ENCODE measurements at places on chromosomes 4 and X.
A peak's percentile ranks its signal among the peaks of the same experiment; 100 is the strongest.

DNA sequence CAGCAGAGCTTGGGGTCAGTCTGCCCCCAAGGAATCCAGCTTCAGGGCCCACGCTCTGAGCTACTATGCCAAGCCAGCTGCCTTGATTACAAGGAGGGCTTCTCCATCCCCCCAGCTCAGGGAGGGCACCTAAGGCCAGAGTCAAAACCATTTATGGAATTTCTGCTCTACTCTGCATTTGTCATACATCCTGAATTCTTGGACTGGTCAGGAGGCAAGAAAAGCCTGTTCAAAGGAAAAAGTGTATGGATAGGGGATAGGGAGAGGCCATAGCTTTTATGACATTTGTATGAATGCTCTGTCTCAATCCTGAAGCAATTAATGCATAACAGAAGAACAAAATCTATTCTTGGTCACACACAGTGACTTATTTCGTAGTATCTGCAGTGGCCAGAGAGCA is 32.2 kb downstream of the EDNRA start:
- DNase-seq: no peak

- DNase-seq: no peak
These were observed 31.1 kb upstream of the SH3D19 start for GRCh38 chr4:151356510-151356909.

DNA sequence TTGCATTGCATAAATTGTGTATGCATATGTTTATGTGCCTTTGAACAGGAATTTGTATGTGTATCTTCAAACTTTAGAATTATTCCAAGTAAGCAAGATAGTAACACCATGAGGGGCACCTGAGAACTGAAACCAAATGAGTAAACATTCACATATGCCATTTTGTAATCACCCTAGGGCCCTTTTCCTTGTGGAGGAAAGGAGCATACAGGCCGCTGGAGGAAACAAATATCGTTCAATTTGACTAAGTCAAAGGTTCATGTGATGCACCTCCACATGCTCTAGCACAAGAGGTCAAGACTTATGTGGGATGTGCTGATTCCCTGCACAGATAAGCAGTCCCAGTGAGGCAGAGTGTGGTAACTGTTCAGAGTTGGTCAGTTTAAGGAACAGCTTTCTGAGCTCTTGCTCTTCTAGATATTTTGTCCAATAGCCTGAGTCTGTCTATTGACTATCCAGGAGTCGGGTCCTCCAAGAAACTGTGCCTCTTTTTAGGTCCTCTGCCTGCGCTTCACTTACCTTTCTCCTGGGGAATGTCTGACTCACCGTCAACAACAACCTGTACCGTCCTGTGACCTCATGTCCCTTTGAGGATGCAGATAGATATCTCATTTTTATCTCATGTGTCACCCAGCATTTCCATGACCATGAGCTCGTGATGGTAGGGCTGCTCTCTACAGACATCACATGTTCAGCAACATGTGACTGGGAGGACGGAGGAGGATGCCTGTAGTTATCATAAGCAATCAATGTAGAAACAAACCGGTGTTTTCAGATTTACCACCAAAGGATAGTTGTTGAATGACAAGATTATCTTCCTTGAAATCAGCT is 196.9 kb downstream of the NWD2 start:
- no peak for DNase-seq

DNA sequence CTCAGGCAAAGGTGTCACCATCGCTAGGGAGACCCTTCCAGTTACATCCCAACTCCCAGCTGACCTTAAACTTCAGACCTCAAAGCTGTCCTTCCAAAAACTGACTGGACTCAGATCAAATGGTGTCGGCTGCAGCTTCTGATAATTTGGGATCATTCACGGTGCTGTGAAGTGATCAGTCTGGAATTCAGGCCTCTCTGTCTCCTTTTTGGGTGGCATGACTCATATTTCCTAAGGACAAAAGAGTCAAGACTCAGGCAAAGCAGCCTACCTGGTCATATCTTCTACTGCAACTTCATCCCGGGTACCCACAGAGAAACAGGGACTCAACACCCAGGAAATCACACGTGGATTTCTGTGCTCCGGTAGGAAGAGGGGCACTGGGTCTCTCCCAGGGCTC is 87.6 kb downstream of the SORCS2 start:
- DNase-seq: no peak

DNA sequence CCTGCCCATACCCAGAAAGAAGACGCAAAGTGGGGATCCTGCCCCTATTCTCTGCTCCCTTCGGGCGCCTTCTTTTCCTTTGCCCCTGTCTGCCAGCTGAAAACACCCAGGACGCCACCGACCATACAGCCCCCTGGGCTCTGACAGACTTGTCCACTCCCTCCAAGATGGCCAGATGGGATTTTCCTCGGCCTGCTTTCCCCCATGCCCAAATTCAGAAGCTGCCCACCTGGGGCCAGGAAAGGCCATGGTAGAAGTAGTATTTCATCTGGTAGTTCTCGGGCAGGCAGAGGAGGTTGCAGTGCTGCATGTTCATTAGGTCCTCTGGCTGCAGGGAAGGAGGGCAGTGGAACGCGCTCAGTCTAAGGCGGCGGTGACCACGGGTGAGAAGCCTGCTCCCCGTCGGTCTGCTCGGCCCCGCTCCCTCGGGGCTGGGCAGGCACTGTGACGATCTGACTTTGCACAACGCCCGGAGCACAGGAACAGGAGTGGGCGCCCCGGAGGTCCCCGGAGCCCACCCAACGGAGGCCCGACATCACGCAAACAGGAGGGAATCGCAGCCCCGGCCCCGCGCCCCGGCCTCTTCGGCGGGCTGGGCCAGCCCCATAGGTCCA is 582 bp downstream of the NAA10 start:
- DNase-seq: no peak

DNA sequence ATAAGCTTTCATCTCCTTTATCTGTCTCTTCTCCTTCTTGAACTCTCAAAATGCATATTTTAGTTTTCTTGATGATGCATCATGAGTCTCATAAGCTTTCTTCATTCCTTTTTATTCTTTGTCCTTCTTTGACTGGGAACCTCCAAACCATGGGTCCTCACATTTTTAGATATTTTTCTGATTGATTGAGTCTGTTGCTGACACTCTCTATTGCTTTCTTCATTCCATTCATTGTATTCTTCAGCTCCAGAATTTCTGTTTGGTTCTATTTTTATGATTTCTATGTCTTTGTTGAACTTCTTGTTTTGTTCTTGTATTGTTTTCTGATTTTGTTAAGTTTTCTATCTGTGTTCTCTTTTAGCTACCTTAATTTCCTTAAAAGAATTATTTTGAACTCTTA is 74.9 kb downstream of the ADAMTS3 start:
- no peak for DNase-seq

- DNase-seq: no peak
These were observed 8.3 kb downstream of the SPON2 start for GRCh38 chr4:1164040-1164439.

- no peak for DNase-seq
These were observed at the start of gene SRPX2 for GRCh38 chrX:100643956-100644860. Gene SRPX2, plus strand, starts transcription at chrX:100644199. Its CDS starts 2,124 bp downstream, at chrX:100646323.

GRCh38 chr4:138452826-138453225 is 210.7 kb upstream of the SLC7A11 start:
- no peak for DNase-seq

GRCh38 chrX:48648336-48648751 is 35.3 kb upstream of the WAS start:
- peak; percentile 6 for DNase-seq

- no peak for DNase-seq
These were observed 51.6 kb upstream of the PTPN13 start for GRCh38 chr4:86542319-86543027.

DNA sequence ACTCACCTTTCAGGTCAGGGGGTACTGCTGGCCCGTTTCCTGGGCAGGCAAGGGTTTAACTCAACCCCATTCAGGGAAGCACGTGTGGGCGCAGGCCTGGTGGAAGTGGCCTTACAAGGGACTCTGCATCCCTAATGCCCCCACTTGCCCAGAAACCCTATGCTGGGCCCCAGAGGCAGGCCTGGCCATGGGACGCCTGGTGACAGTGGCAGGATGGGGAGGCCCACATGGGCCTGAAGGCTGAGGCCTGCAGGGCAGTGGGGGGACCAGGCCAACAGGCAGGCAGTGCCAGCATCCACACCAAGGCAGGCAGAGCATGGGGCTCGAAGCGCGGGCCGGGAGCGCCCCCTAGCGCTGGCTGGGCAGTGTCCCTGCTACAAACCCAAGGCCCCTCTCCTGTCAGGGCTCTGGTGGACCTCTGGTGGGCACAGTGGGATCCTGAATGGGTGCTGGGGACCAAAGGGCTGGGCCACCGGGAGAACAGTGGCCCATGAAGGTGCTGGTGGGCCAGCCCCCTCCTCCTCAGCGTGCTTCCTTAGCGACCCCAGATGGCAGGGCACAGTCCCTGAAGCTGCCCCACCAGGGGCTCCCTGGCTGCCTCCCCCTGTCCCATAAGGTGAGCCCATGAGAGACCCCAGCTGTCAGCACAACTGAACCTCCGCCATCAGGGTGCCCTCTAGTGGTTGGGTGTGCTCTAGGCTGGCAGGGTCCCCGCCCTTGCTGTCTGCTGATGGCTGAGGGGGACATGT is 16.8 kb downstream of the FGFR3 start:
- DNase-seq: no peak

DNA sequence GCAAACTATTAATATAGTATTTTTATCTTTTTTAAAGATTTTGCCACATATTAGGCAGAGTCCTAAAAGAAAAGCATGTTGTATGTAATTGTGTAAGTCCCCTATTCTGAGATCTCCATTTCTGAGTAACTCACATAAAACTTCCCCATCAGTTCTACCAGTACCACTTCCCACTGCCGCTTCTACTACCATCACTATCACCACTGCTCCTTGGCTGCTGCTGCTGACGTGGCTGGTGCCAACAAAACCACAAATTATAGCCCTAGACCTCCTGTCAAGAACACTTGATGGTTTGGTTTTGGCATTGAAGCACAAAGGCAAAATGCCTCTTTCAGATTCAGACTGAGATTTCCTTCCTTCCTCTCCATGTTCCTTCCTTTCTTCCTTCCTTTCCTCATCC is 106.4 kb downstream of the MMRN1 start:
- DNase-seq: no peak

DNA sequence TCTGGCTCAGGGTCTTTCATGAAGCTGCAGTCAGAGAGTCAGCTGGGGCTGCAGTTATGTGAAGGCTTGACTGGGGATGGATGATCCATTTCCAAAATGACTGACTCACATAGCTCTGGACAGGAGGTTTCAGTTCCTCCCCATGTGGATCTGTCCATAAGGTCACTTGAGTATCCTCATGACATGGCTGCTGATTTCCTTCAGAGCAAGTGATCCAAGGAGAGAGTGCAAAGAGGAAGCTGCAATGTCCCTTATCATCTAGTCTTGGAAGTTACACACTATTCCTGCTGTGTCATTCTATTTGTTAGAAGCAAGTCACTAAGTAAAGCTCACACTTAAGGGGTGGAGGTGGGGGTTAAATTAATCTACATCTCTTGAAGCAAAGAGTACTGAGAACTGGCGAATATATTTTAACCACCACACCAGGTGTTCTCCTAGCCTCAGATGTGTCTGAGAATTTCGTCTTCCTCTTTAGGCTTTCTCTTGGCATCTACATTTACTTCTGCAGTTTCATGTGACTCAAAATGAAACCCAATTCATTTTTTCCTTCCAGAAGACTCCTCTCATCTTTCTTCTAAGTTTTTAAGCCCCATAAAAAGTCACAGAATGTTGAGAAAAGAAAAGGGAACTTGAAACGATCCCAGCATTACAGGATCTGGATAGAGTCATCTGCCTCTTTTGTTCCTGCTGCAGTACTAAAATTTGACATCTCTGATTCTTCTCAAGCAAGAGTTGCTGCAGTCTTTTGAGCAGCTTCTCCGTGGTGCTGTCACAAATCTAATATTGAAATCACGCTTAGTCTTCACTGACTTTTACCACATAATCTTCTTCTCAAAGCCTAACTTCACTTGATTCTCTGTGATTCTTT is 3.8 kb upstream of the GRPR start:
- no peak for DNase-seq

DNA sequence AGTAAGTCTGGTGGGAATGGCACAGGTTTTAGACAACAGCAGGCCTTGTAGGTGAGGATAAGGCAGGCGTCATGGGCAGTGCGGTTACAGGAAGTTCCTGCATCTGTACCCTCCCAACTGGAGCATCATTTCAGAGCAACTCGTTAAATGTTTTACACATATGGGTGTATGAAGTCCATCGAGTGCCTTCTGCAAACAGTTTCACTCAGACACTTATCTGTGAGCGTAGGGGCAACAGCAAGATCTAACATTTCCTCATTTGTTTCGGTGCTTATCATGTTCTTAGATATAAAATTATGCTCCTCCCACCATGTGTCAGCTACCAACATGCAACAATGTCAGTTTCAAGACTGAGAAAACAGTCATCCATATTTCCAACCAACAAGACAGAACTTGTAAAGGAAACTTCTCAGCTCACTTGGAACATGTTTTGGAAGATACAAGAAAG is 69.9 kb downstream of the ELOVL6 start:
- DNase-seq: no peak

- DNase-seq: no peak
These were observed 326.4 kb downstream of the EVC2 start for GRCh38 chr4:5381961-5382441.

- DNase-seq: no peak
These were observed 7.2 kb upstream of the DDX60L start for GRCh38 chr4:168487282-168488035.

GRCh38 chrX:42778096-42778495 is at the start of gene PPP1R2C:
Gene PPP1R2C, minus strand, starts transcription at chrX:42778163. Its CDS starts 84 bp downstream, at chrX:42778079.
- DNase-seq: no peak

- no peak for DNase-seq
These were observed 6.9 kb upstream of the VEGFC start for GRCh38 chr4:176799653-176800052.

DNA sequence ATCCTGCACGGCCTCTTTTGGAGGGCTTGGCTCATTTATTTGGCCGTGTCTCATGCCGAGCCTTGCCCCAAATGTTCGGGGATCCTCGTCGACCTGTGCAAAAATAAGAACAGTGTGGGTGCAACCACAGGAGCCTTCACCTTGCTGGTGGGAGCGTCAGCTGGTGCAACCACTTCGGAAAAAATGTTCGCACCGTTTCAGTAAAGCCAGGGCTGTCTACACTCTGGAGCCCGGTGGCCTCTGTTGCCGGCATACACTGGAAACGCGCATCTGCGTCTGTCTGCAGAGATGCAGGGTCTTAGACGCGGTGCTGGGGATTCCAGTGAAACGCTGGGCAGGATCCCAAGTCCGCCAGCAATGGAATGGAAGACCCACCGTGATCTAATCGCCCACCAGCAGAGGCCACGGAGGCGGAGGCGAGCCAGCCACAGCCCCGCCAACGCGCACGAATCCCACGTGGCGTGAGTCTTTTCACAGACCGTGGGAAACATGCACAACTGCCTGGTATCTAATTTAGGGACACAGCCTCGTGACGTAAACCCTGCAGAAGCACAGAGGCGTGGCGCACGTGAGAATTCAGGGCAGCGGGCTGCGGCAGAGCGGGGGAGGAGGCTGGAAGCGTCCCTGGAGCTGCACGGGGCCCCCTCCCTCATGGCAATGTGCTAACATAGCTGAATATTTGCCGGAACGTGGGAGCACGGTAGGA is 13.8 kb upstream of the MXD4 start:
- no peak for DNase-seq

GRCh38 chrX:74251006-74251930 is 52.7 kb upstream of the ZCCHC13 start:
- no peak for DNase-seq

- no peak for DNase-seq
These were observed 124.1 kb upstream of the WDR1 start for GRCh38 chr4:10240691-10241090.

GRCh38 chrX:31070057-31070468 is 1.8 kb downstream of the FTHL17 start:
- DNase-seq: no peak

Measured in activated CD8-positive, alpha-beta memory T cell treated with anti-CD3 and anti-CD28 coated beads for 1 hour (primary cell).